ENCODE measurements at places on chromosomes 11 and 22. TPM values are rescaled to one million over a fixed set of nuclear protein-coding genes. Genes with fewer than 3 reads are reported as not detected.

GRCh38 chr11:61460474-61460881 lies 30.6 kb downstream of the SDHAF2 start:
- DNase-seq, result no peak

DNA sequence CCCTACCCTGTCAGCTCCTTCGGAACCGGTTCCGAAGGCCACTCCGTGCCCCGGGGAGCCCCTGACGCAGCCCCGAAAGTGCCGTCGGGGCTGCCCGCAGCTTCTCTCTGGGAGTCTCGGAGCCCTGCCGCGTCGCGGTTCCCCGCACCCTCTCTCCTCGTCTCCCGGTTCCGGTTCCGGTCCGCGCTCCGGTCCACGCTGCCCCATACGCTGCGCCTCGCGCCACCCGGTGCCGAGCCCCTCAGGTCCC lies 618 bp downstream of the MTA2 start:
- DNase-seq, result peak; percentile 58

SLC29A2 gene
- total RNA-seq, result 9.0 TPM

DNA sequence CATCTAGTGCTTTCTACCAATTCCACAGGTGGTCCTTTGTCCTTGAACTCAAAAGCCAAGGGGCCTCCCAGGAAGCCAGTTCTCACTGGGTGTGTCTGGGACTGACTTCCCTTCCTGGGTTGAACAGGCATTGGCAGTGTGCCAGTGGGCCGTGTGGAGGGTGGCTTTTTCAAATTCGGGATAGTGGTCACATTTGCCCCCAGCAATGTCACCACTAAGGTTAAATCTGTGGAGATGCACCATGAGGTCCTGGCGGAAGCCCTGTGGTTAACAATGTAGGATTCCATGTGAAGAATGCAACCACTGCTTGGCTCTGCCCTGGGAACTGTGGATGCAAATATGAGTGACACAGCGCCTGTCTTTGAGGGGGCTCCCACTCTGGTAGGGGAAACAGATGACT lies 53.2 kb upstream of the MTNR1B start:
- DNase-seq, result no peak

DNA sequence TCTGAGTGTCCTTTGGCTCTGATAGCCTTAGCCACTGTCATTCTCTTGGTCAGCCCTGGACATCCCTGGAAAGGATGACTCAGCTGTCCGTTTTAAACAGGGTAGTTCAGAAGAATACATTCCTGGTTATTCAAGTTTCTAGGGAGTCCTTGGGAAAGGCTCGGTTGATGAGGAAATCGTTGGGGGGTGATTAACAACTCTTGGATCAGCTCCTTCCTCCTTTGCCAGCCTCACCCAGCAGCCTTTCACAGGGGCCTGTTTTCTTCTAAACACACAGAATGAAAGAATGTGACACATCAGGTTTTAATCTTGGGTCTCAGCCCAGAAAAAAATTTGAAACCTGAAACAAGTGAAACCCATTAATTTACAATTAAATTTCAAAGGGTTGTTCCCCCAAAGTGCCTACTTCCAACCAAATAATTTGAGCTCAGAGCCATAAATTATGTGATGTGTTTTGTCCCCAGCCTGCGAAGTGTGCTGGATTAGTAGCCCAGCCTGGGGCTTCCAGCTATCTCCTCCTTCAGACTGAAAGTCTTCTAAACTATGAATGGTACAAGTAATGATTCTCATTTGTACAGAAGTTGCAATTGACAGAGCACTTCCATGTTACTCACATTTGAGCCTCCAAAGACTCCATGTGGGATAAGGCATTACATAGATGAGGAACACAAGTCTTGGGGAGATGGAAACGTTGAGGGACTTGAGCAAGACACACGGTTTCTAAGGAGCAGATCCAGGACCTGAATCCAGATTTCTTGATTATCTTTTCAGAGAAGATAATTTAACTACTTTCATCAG lies 19.3 kb upstream of the MRGPRX2 start:
- no peak for DNase-seq

DNA sequence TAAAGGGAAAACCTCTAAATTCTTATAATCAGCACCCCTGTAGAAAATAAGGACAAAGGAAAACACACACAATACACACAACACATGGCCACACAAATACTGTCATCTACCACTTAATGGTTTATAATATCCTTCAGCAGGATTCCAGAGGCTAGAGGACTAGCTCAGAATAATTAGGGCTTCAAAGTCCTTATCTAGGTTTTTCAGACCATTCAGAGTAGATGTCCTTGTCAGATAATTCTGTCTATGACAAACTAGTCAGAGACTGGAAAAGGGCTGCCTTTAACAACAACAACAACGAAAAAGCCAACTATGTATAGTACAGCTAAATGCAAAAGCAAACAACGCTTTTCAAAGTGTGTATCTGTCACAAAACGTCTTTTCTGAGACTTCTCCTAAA lies 456.5 kb upstream of the CNTN5 start:
- DNase-seq, result no peak

DNA sequence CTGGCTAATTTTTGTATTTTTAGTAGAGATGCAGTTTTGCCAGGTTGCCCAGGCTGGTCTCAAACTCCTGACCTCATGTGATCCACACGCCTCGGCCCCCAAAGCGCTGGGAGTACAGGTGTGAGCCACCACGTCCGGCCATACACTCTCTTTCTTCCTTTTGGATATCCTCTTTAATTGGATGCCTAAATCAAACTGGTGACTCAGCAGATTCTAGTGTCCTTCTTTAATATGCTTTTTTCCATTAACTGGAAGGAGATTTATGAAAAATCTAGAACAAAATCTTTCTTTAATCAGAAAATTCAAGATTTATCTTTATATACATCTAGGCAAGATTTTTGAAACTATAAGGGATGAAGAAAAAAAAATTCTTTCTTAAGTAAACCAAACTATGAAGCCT lies 969.3 kb upstream of the CCDC90B start:
- DNase-seq, result no peak

GRCh38 chr11:123052901-123053721 lies 8.8 kb downstream of the HSPA8 start:
- DNase-seq, result no peak
